Stimulated activated CD4-positive, alpha-beta T cell treated with anti-CD3 and anti-CD28 coated beads, Interleukin-12 subunit alpha, Interleukin-12 subunit beta, amount 100 ng/mL, for 24 hours (primary cell): ENCODE measurements at places on chromosomes 5 and 9.

GRCh38 chr5:27241564-27242257, 203.3 kb upstream of the CDH9 start:
- DNase-seq = no peak

DNA sequence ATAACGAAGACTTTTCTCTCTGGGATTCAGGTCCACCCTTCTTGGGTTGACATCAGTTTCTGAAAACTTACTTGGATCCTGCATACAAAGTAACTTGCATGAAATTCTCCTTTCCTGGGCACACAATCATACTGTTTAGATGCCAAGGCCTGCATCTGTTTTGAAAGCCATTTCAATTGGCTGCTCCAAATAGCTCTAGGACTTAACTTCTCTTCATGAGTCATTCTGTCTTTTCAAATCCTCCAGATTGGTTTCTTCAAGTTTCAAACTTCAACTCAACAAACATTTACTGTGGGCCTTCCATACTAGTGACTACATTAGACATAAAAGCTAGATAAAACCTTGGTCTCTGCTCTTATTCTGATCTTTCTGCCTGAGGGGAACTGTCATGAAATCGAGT, 54.8 kb upstream of the HMHB1 start:
- DNase-seq = no peak

DNA sequence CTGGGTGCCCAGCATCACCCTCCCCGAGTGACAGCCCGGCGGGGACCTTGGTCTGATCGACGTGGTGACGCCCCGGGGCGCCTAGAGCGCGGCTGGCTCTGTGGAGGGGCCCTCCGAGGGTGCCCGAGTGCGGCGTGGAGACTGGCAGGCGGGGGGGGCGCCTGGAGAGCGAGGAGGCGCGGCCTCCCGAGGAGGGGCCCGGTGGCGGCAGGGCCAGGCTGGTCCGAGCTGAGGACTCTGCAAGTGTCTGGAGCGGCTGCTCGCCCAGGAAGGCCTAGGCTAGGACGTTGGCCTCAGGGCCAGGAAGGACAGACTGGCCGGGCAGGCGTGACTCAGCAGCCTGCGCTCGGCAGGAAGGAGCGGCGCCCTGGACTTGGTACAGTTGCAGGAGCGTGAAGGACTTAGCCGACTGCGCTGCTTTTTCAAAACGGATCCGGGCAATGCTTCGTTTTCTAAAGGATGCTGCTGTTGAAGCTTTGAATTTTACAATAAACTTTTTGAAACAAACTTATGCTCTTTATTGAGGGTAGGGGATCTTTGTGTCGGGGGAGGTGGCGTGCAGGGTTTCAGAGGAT, 1.3 kb downstream of the GADD45G start:
- peak; percentile 23 for DNase-seq

DNA sequence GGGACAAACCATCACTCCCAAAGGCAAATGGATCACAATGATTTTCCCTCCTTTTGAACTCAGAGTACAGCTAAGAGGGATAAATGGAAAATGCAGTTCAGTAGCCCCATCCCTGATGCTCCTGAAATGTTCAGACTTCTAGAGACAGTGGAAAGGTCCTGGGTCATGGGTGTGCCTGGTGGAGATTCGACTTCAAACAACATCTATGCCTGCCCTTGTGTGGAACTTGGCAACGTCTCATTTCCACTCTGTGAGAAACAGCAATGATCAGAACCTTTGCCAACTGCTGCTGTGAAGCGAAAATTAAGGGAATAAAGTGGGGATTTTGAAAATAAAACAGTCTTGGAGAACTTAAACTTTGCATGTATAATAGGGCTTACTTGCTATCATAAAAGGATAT, 778.1 kb downstream of the SEMA5A start:
- no peak for DNase-seq

- DNase-seq = no peak
Observed at GRCh38 chr9:130459941-130460669, 15.3 kb downstream of the ASS1 start.

DNA sequence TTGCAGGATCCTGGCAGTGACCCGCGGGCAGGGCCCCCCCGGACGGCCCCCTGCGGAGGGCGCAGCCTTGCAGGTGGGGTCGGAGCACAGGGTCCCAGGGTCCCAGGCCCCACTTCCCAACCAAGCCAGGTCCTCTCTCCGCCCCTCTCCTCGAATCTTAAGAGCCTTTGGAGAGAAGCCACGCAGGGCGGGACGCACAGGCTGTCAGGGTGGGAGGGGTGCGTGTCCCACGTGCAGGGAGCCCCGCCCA, 18.4 kb upstream of the EGFL7 start:
- DNase-seq = no peak

DNA sequence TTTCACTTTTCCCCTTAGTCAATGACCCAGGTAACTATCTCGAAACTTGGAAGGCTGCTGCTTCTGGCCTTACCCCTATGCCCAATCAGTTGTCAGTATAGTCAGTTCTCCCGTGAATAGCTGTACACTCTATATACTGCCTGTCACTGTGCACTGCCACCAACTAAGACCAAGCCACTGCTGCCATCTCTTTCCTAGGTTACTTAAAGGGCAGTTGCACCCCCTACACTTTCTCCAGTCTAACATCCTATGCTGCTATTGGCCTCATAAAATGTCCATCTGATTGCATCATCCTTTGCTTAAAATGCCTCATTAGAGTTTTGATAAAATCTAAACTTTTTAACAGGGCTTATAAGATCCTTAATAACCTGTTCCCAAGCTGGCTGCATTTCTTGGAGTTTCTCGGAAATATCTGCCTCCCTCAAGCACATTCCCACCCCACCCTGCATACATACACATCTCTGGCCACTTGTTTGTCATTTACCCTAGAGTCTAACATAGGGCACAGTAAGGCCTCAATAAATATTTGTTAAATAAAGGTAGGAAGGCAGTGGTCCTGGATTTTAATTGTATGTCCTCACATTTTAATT, 32.8 kb upstream of the TNFAIP8 start:
- no peak for DNase-seq

DNA sequence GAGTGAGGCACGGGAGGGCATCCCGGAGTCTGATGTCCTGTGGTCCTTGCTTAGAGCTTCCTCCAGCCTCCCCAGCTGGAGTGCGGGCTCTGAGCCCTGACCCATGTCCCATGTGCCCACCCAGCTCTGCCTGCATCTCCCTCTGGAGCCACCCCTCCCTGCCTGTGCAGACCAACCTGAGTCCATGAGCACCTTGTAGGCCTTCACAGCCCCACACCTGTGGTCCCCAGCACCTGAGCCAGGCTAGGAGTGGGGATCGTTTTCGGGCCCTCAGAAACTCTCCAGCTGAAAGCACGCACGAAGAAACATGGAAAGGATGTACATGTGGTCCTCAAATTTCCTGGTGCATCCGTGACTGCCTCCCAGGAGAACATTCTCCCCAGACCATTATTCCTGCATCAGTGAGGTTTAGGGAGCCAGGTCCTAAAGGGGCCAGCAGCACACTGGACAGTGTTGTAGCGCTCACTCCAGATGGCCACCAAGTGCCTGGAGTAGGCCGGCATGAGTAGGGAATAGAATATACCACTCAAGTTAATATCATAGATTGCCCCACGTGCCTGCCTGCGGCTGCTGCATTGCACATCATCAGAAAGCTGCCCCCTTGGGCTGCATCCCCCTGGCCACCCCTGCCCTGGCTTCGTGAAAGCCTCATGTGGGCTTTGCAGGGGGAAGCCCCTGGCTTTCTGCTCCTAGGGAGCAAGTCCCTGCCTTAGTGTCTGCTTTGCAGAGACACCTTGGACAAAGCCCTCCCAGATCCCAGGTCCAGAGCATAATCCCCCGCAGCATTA, 80.6 kb downstream of the WNK2 start:
- no peak for DNase-seq

DNA sequence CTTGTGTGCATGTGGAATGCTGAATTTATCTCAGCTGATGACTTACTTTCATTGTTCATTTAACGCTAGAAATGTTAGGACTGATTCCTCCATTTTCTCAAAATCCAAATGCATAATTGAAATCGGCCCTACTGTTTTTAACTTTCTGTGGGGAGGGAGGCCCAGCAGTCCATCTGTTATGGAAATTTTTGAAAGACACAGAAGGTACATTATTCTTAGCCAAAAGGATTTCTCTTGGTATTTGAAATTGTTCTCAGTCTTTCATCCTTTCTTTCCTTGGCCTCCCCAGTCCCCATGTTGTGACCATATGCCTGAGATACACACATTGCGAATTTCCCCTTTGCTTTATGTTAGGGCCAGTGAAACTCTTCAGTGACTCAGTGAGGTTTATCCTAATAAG, 549.9 kb downstream of the IRX1 start:
- DNase-seq = no peak

GRCh38 chr9:3385871-3386270, 139.9 kb downstream of the RFX3 start:
- peak; percentile 17 for DNase-seq

- DNase-seq = no peak
Observed at GRCh38 chr5:178288401-178289368, 56.1 kb upstream of the PHYKPL start.
